Renal pelvis (tissue), 12 donors: ENCODE measurements at places on chromosomes 7 and 10. TPM values are rescaled to one million over a fixed set of nuclear protein-coding genes. Genes with fewer than 3 reads are reported as not detected.

XRCC2 gene
- polyA plus RNA-seq = 12.7 TPM

CFAP43 gene
- polyA plus RNA-seq = 13.4 TPM

ELMO1 gene
- 11.8 TPM for polyA plus RNA-seq

PARP12 gene
- 17.0 TPM for polyA plus RNA-seq

AKR1D1 gene
- polyA plus RNA-seq = 0.13 TPM

UTF1 gene
- 0.19 TPM for polyA plus RNA-seq

PRKCQ gene
- polyA plus RNA-seq = 14.6 TPM

MAPK8 gene
- 76.9 TPM for polyA plus RNA-seq

DNA2 gene
- polyA plus RNA-seq = 14.6 TPM

TMEM229A gene
- 0.08 TPM for polyA plus RNA-seq

GBX1 gene
- 0.28 TPM for polyA plus RNA-seq

RARRES2 gene
- polyA plus RNA-seq = 55.6 TPM

NPC1L1 gene
- polyA plus RNA-seq = 4.3 TPM

CACNA2D1 gene
- 27.3 TPM for polyA plus RNA-seq

FKBP6 gene
- 0.64 TPM for polyA plus RNA-seq

GPER1 gene
- 6.9 TPM for polyA plus RNA-seq

DENND2A gene
- polyA plus RNA-seq = 38.6 TPM

CTBP2 gene
- polyA plus RNA-seq = 98.0 TPM

FAM25A gene
- polyA plus RNA-seq = not detected

OR6V1 gene
- polyA plus RNA-seq = not detected

FAM180A gene
- polyA plus RNA-seq = not detected

HOXA7 gene
- polyA plus RNA-seq = 28.6 TPM

DEPP1 gene
- 10.3 TPM for polyA plus RNA-seq

SNX8 gene
- 46.2 TPM for polyA plus RNA-seq

RBP3 gene
- polyA plus RNA-seq = 0.13 TPM

PRSS37 gene
- polyA plus RNA-seq = 0.74 TPM

GLI3 gene
- polyA plus RNA-seq = 16.5 TPM

TACC2 gene
- 55.7 TPM for polyA plus RNA-seq

CPEB3 gene
- 3.6 TPM for polyA plus RNA-seq

FGF8 gene
- 10.4 TPM for polyA plus RNA-seq
